ENCODE measurements at places on chromosomes 11 and 22.

DNA sequence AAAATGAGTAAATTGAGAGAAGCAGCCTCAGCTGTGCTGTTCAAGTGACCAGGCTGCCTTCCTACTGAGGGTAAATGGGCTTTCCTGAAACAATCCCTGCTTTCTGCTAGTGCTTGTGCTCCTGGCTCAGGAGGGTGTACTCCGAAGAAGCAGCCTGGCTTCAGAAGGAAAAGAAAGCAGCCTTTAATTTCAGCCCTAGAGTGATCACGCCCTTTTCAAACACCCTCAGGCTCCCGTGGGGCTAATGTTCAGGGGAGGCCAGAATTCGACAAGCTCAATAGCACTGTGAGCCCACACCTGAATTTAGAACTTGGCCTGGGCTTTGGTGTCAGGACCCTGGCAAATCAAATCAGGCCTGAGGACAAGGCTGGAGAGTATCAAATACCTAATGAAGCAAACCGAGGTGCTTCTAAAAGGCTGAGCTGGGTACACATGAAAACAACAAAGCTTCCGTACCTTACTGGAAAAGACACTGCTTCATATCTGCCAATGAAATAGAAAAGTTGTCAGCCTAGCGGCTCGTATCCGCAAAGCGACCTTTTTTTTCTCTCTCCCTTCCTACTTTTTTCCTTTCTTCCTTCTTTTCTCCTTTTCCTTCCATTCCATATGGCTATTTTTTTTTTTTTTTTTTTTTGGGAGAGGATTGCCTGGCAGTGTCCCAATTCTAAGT, 387.8 kb downstream of the SOX6 start:
- no peak for DNase-seq

GRCh38 chr11:34188181-34188580, 82.8 kb downstream of the NAT10 start:
- no peak for DNase-seq

GRCh38 chr22:35375031-35375430, 5.9 kb upstream of the HMOX1 start:
- DNase-seq, result peak; percentile 66

DNA sequence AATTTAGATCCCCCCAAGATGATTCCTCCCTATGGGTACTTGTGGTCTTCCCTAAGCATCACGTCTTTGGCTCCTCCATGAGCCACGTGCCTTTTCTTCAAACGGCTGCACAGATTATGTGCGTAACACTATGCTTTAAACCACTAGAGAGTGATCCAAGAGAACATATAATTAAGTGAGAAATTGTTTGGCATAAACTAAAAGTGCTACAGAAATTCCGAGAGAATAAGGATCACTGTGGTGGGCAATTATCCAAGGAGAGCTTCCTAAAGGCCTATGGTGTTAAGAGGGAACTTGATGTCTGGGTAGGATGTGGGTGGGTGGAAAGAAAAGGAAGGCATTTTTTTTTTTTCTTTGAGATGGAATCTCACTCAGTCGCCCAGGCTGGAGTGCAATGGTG, 110.9 kb downstream of the MAML2 start:
- DNase-seq, result no peak

- peak; percentile 7 for DNase-seq
These were observed 759 bp downstream of the DESI1 start for GRCh38 chr22:41619979-41620588.

- no peak for DNase-seq
These were observed 35.6 kb downstream of the AP1B1 start for GRCh38 chr22:29352778-29353177.

DNA sequence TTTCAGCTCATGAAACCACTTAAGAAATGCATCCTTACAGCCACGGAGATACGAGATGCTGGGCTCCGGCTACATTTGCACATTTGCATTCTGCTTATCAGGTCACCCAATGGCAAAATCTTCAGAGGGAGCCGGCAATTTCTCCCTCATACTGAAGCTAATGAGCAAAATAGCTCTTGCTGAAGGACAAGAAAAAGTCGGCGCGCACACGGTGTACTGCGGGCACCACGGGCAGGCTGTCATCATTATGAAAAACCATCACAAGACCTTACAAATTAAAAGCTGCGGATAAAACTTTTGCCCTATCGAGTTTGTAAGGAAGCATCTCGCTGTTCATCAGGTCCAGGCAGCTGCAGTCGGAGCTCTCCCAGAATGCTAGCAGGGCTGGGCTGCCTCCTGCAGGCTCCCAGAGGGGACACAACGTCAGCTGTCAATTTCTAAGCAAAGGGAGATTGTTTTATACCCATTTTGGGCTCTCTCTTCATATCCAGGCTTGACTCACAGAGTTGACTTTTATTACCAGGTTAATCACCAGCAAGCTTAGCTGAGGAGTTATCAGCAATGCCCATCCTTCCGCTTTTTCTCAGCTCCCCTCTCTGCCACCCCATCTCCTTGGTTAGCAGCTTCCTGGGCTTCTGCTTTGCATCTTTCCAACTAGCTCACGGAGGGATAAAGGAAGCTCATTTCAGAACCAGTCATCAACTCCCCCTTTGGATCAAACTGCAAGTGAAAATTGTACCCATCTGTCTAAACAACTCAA, 375.1 kb downstream of the OPCML start:
- DNase-seq, result no peak

GRCh38 chr11:19160847-19161246, 40.9 kb downstream of the CSRP3 start:
- DNase-seq, result no peak

DNA sequence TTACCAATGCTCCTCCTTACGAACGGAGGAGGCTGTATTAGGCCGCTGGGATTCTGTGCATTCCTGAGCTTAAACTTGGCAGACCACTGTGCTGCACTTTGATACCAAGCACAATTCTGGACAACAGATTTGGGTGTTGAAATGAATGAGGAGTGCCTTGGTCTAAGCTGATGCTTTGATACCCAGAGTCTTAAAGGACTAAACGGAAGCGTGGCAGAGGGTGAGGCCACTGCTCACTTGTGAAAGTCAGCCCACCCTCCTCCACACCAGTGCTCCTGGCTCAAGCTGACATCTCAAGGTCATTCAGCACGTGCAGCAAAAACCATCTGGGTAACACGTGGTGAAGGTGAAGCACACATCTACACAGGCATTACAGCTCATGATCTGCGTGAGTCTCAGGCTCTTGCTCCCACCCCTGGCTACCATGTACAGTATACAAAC, 85.9 kb downstream of the MICAL3 start:
- no peak for DNase-seq

- no peak for DNase-seq
These were observed 351.9 kb downstream of the DDX10 start for GRCh38 chr11:109016724-109017123.

DNA sequence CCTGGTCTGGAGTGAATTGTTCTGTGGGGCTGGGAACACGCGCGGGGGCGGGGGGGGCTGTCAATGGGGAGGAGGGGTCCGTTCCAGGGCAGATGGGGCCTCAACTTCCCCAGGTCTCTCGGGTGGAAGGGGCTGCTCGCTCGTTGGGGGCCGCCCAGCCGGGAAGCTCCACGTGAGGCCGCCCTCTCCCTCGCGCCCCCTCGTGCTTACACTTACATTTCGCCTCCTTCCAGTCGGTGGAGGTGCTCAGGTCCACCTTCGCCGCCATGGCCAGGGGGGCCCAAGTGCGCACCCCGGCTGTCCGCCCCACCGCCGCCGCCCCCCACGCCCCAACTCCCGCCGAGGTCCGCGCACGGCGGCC, 452 bp downstream of the MACROD1 start:
- no peak for DNase-seq

DNA sequence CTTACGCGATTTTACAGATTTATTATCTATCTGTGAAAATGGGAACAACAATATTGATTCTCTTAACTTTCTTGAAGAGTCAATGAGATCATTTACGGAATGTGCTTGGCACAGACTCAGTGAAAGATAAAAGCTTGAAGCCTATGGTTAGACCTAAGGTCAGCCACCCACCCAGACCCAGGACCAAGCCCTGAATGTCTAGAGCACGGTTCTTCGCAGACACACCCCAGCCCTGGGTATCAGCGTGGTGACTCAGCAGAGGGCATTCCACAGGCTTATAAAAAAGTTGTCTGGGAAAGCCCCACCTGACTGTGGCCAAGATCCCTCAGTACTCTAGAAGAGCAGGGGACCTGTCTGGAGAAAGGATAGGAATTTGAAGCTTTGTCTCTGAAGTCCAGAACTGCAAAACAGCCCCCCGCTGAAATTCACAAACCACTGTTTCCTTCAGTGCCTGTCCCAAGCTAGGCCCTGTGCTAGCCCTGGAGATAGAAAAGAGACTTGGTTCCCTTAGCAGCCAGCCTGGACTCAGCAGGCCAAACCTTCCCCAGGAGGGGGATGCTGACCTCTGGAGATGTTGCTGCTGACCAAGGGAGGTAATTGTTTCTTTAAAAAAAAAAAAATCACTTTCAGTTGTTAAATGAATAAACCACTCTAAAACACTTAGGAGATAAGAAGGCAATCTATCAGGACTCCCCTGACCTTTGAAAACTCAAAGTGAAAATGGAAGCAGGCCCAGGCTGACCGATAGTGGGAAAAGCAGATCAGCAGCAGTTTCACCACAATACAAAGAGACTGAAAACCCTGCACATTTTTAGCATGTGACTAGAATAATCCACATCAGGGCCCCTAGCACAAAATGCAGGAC, 114.0 kb downstream of the ABTB2 start:
- peak; percentile 74 for DNase-seq

- DNase-seq, result no peak
These were observed 25.6 kb downstream of the MCM5 start for GRCh38 chr22:35425546-35425945.

GRCh38 chr11:48034926-48035871, 54.8 kb downstream of the PTPRJ start:
- peak; percentile 33 for DNase-seq

GRCh38 chr22:30948930-30949342, 19.6 kb downstream of the MORC2 start:
- DNase-seq, result no peak

DNA sequence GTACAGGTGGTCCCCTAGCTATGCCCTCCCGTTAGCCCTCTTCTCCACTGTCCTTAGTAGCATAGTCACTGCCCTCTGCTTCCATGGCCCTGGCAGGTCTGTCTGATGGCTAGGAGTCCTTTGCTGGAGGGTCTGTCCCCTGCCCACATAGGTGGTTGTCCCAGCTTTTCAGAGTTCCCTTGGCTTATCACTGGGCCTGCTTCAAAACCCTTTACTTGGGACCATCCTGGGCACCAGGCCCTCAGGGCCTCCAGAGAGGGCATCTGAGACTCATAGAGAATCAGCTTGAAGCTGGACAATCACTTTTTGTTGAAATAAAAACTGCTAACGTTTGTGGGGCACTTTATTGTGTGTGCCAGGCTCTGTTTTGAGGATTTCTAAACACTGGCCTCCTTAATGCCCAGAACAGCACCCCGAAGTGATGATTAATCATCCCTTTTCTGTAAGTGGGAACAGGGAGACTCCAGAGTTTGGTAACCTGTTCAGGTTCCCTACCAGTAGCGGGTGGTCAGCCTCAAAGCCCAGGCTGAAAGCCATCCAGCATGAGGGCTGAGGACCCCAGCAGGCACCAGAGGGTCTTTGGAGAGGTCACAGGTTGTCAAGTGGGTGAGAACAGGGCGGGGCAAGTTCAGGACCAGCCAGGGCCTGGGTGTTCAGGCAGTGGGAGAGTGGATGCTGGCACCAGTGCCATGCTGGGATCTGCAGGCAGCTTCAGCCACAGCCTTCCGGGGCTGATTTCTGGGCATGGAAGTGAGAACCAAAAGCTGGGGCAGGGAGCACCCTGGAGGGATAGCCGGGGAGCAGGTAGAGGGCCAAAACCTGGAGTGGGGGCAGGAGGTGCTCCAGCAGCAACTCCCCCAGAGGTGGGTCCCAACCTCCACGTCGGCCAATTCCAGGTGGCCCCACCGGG, 495 bp upstream of the KCNK4 start:
- DNase-seq, result peak; percentile 23

- DNase-seq, result peak; percentile 1
These were observed 109.2 kb downstream of the CSNK2A3 start for GRCh38 chr11:11243590-11244469.

DNA sequence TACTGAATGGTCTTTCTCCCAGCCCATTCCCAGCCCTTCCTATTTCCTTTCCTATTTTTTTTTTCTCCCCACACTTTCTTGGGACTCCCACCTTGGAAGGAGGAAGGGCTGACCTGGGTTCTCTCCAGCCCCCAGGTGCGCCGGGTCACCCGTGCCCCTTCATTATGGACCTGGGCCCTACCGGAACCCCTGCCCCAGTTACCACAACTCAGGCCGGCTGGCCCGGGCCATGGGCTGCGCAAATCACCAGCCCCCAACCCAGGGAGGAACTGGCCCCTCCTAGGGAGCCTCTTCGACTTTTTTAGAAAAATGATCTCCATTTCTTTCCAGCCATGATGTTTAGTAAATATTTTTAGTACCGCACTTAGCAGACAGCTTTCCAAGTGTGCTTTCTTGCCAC, 62.2 kb downstream of the MORC2 start:
- no peak for DNase-seq

GRCh38 chr22:24424001-24424900, 3.1 kb upstream of the ADORA2A start:
- no peak for DNase-seq

GRCh38 chr11:9367551-9367950, 16.9 kb upstream of the IPO7 start:
- DNase-seq, result no peak

GRCh38 chr11:35260342-35260985, 121.5 kb downstream of the CD44 start:
- DNase-seq, result no peak

DNA sequence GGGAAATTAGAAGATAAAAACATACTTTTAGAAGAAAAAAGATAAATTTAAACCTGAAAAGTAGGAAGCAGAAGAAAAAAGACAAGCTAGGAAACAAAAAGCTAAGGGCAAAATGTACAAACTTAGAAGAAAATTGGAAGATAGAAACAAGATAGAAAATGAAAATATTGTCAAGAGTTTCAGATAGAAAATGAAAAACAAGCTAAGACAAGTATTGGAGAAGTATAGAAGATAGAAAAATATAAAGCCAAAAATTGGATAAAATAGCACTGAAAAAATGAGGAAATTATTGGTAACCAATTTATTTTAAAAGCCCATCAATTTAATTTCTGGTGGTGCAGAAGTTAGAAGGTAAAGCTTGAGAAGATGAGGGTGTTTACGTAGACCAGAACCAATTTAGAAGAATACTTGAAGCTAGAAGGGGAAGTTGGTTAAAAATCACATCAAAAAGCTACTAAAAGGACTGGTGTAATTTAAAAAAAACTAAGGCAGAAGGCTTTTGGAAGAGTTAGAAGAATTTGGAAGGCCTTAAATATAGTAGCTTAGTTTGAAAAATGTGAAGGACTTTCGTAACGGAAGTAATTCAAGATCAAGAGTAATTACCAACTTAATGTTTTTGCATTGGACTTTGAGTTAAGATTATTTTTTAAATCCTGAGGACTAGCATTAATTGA, 1.0 kb downstream of the MALAT1 start:
- peak; percentile 49 for DNase-seq

All from inflammatory macrophage treated with lipopolysaccharide for 1 hour (primary cell).